ENCODE measurements at places on chromosomes 7 and 10. TPM values are rescaled to one million over a fixed set of nuclear protein-coding genes. Genes with fewer than 3 reads are reported as not detected.

DNA sequence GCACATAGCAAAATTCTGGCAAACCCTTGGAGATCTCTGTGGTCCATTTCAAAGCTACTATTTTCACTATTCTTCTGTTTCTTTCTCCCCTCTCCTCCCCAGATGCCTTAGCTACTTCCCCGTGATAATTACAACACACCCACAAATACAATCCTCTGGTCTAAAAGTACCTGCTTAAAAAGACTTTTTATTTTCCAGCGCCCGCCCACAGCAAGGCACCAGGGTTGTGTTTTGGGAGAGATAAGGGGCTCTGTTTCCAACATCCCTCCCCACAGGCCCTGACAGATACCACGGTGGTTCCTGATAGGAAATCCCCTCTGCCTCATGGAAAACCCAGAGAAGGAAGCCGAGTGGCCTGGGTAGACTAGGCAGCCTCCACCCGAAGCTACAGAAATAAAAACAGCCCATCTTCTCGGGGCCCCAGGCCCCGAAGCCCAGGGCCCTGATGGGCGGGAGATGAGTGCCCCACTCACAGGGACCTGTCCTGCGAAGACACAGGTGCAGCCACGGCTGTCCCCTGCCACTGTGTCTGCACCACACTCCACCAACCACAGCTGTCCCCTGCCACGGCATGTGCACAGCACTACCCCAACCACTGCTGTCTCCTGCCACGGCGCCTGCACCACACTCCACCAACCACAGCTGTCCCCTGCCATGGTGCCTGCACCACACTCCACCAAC lies 19.7 kb downstream of the CALML5 start:
- H3K4me1 ChIP-seq, result peaks cover 4% of the 10 kb centered on the region
- DNase-seq, result no peak
- no peak overlapping the region for H3K4me3 ChIP-seq

GRCh38 chr10:96756111-96756903 lies 36.0 kb upstream of the PIK3AP1 start:
- H3K4me3 ChIP-seq, result no peak overlapping the region
- no peak for DNase-seq
- no peaks in the 10 kb centered on the region for H3K36me3 ChIP-seq
- no peaks in the 10 kb centered on the region for H3K4me1 ChIP-seq

- no peaks in the 10 kb centered on the region for H3K36me3 ChIP-seq
- H3K4me3 ChIP-seq, result no peak overlapping the region
- no peak for DNase-seq
- H3K27me3 ChIP-seq, result peaks cover 34% of the 10 kb centered on the region
- H3K4me1 ChIP-seq, result peaks cover 4% of the 10 kb centered on the region
- no peak overlapping the region for H3K27ac ChIP-seq
Observed at GRCh38 chr10:132496360-132497062, 41.1 kb upstream of the INPP5A start.

GRCh38 chr7:118845791-118846190 lies 621.3 kb downstream of the ANKRD7 start:
- no peak overlapping the region for H3K27ac ChIP-seq
- no peak overlapping the region for H3K4me3 ChIP-seq
- no peaks in the 10 kb centered on the region for H3K36me3 ChIP-seq
- no peaks in the 10 kb centered on the region for H3K27me3 ChIP-seq
- no peak for DNase-seq
- no peaks in the 10 kb centered on the region for H3K4me1 ChIP-seq

DNA sequence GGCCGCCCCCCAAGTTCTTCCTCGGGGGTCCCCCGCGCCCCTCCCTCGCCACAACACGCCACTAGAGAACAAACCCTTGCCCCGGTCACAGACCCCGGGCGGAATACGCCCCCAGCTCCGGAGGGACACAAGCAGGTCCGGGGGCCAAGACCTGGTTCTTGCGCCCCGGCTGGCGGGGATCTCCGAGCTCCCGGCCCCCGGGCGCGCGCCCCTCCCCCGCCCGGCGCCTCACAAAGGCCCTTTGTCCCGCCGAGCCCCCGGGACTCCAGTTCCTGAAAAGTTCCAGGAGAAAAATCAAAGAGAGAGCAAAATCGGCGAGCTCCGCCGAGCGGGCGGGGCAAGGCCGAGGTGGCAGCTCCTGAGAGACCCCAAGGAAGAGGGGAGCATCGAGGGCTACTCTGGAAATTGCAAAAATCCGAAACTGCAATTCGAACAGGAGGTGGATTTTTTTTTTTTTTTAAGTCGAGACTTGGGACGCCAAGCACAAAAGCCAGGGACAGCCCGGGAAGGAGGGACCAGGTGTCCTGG lies 4.0 kb downstream of the TNRC18 start:
- no peaks in the 10 kb centered on the region for H3K27me3 ChIP-seq
- peak overlapping the region; percentile 95 for H3K4me3 ChIP-seq
- H3K36me3 ChIP-seq, result no peaks in the 10 kb centered on the region
- H3K27ac ChIP-seq, result peak overlapping the region; percentile 96
- DNase-seq, result peak; percentile 52

GRCh38 chr7:88146616-88147015 lies 73.2 kb downstream of the SRI start:
- no peak for DNase-seq
- no peaks in the 10 kb centered on the region for H3K27me3 ChIP-seq
- no peaks in the 10 kb centered on the region for H3K4me1 ChIP-seq
- no peak overlapping the region for H3K27ac ChIP-seq
- H3K4me3 ChIP-seq, result no peak overlapping the region

The CYP17A1 gene
- not detected for total RNA-seq

The SUMF2 gene
- total RNA-seq, result 186 TPM

The ASL gene
- 66.1 TPM for total RNA-seq
